ENCODE measurements at places on chromosomes 1 and 21.
A peak's percentile ranks its signal among the peaks of the same experiment; 100 is the strongest.

DNA sequence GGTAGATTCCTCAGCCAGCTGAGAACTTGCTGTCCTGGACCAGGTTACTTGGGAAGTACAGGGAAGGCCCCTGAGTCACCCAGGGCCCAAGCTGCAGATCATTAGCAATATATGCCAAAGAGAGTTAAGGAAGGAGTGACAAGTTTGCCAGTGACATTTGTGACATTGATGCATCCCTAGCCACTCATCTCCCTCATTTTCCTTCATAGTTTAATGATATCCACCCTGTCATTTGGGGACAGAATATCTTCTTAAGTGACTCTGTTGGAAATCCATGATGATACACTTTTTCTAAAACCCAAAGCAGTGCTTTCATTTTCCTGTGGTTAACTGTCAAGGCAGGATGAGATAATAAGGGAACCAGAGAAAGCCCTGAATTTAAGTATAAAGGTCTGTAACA is 3.2 kb downstream of the TNN start:
- DNase-seq: no peak

GRCh38 chr1:169594391-169594790 is 8.1 kb upstream of the F5 start:
- no peak for DNase-seq

- DNase-seq: no peak
Observed at GRCh38 chr21:36934864-36935420, 31.5 kb downstream of the HLCS start.

DNA sequence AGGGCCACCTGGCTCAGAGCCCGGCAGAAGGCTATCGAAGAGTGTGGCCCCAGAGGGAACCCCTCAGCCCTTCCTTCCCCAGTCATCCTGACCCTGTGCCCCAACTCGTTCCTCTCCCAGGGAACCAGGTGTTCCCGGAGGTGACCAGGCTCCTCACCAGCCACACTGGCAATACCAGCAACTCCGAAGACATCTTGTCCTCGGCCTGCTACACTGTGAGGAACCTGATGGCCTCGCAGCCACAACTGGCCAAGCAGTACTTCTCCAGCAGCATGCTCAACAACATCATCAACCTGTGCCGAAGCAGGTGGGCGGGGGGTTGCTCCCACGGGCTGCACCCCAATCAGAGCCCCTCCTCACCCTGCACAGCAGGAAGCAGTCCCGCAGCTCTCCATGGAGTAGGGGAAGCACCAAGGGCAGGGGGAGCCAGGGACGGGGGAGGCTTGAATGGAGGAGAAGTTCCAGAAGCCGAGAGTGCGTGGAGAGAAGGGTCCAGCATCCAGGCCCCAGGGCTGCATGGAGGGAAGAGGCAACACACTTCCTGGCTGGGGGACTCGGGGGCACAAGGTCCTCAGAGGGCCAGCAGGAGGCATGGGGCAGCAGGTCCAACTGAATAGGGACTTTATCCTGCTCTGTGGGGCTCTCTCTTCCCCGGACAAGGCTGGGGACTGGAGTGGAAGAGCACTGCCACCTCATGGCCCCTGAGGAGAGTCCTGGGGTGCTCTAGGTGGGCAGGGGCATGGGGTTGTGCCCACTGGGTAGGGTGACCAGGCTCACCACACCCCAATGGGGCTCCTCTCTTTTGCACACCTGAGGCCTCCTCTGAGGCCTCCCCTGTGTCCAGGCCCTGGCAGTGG is 41.7 kb downstream of the PKP1 start:
- DNase-seq: no peak

DNA sequence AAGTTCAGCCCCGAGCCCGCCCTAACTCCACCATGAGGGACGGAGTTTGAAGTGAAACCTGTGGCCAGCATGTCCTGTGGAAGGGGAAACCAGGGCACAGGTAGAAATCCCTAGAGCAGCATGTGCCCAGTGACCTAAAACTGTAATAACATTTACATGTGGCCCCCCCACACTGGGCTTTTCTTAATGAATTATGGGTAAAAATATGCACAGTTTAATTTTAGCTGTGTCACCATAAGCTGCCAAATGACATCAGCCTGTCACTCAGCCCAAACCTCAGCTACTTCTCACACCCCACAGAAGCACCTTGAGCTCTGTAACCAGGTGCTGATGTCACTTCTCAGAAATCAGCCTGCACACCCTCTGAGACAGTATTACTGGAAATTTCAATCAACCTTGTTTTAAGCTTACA is 50.0 kb upstream of the SLC19A1 start:
- DNase-seq: no peak

- DNase-seq: peak; percentile 70
Observed at GRCh38 chr1:214500340-214501055, 50.9 kb downstream of the PTPN14 start.

- DNase-seq: no peak
Observed at GRCh38 chr21:41727784-41728763, 38.8 kb downstream of the RIPK4 start.

GRCh38 chr1:206558794-206559671 is 51.7 kb downstream of the RASSF5 start:
- no peak for DNase-seq

DNA sequence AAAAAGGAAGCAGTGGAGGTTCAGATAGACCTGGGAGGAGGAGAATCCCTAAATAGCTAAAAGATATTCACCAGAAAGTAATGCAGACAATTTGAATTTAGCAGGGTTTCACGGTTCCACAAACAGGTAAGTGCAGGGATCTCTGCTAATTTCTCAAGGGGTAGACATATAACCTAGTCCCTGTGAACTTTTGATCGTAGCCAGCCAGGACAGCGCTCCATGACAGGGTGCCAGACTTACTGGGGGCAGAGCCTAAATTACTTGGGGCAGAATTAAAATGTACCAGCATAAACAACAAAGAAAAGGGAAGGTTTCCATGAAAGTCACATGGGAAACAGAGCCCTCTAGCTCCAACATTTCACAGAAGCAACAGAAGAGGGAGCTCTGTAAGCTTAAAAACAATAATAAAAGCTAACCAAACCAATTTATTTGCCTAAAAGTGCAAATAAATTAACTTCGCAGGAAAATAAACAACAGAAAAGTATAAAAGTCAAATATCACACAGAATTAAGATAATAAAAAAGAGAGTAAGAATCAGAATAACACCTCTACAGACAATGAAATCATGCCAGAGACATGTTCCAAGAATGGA is 198.3 kb downstream of the DUSP10 start:
- peak; percentile 51 for DNase-seq

DNA sequence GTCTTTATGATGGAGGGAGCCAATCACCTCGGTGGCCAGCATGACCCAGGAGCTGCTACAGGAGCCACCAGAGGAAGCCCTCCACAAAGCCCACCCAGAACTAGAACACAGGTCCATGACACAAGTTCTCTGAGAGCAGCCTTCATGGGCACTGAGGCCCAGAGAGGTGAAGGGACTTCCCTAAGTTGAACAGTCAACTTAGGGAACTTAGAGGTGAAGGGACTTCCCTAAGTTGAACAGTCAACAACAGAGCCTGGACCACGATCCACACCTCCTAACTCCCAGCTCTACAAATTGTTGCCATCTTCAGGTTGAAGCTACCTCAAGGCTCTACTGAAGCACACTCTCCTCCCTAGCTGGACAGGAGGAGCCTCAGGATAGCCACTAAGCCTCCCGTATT is 132.7 kb downstream of the CCDC185 start:
- no peak for DNase-seq

DNA sequence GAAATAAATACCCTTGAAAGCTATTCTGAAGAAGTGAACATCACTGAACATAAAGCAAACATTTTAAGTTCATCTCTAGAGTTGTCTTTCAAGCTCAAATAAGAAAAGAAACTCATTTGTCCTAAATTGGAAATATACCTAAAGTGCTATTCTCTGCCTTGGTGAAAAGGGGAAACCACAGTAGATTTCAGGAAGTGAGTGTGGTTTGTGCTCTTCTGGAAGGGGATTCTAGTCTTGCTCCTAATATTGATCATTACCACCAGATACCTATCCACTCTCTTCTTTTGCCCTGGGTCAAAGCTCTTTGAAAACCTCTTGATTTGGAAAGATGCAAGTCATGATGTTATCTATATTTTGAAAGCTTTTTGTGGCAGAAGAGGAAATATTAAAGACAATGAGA is 798.1 kb downstream of the ADGRL2 start:
- no peak for DNase-seq

GRCh38 chr1:178531887-178532286 is 19.0 kb downstream of the TEX35 start:
- no peak for DNase-seq

GRCh38 chr1:169528215-169529067 is 42.7 kb upstream of the SLC19A2 start:
- DNase-seq: no peak

GRCh38 chr1:238710697-238711096 is 675.7 kb upstream of the CHRM3 start:
- peak; percentile 2 for DNase-seq

DNA sequence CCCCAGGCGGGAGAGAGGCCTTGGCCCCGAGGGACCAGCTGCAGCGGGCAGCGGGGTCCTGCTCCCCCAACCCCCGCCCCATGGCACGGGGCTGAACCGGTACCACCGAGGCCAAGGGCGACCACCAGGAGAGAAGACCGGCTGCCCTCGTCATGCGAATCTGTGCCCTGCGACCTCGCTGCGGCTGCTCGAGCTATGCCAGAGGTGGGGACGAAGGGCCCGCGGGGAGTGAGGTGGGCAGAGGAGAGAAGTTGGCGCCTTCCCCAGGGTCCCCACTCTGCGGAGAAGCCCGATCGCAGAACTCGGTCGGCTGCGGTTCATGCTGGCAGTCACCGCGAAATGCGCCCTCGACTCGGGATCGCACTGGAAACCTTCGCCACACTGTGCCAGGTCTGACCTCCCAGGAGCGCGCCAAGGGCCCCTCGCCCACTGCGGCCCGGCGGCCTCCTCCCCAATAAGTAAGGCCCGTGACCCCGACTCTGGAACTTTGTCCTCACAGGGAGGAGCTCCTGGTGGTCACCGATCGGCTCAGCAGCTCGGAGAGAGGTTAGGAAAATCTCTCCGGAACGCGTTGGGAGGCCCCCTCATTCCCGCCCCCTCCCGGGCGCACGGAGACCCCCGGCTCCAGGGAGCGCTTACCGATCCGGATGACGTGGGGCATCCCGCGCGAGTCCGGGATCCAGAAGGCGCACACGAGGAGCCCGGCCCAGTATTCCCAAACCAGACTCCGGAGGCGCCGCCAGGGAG is 787 bp downstream of the GRIK3 start:
- no peak for DNase-seq

GRCh38 chr1:65189576-65190115 is 41.6 kb downstream of the AK4 start:
- peak; percentile 34 for DNase-seq

- peak; percentile 79 for DNase-seq
Observed at GRCh38 chr1:60068393-60069045, 5.1 kb downstream of the C1orf87 start.

- DNase-seq: peak; percentile 55
Observed at GRCh38 chr1:203316626-203317093, 11.3 kb downstream of the BTG2 start.

GRCh38 chr21:32386195-32386870 is 6.5 kb downstream of the URB1 start:
- DNase-seq: peak; percentile 60

Data from EH (cell line).